ENCODE measurements at places on chromosomes 12 and 14.

DNA sequence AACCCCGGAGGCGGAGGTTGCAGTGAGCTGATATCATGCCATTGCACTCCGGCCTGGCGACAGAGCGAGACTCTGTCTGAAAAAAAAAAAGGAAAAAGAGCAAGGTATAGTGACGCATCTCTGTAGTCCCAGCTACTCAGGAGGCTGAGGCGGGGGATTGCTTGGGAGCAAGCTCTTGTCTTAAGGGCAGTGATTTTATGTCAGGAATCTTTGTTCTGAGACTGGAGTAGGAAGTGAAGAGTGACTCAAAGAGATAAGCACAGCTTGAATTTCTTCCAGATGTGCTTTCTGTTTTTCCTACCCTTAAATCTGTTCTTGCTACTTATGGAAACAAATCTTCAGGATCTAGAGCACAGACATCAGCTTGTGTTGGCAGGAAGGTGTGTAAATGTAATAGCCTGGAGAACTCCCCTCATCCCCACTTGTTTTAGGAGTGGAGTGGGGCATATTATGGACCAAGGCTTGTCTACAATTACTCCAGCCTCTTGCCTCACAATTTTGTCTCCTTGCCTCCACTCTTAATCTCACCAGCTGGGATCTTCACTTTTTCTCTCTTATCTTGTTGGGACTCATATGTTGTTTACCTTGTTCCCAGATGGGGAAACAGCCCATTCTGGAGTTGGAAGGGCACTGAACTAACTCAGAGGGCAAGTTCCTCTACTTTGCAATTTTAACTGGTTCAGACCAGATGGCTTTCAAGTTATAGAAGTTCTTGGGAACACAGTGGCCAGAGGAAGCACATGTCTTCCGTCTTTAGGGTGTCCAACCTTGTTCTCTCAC lies 7.5 kb downstream of the TMED2 start:
- DNase-seq: no peak

GRCh38 chr14:51650716-51651387 lies 858 bp upstream of the FRMD6 start:
- no peak for DNase-seq

- DNase-seq: no peak
Observed at GRCh38 chr14:72699852-72700257, 194.0 kb downstream of the DPF3 start.

- no peak for DNase-seq
Observed at GRCh38 chr14:69312608-69313007, 52.6 kb downstream of the GALNT16 start.
